NCI-H187 (cell line): ENCODE measurements at places on chromosomes 5 and 9.

DNA sequence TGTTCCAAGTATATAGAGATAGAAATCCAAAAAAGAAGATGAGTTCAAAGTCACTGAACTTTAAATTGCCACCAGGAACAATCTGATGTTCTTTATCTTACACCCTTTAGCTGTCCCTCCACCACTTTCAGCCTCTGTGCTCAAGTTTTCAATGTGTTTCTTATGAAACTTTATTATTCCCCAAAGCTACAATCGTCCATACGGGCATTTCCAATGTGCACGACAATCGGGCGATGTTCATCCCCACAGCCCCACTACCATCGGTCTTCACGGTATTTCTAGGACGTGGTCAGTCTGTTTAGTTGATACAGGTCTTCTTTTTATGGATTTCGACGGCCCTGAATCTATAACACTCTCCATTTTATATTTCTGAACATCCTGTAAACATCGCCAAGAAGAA lies 238.7 kb upstream of the DAP start:
- DNase-seq = no peak

DNA sequence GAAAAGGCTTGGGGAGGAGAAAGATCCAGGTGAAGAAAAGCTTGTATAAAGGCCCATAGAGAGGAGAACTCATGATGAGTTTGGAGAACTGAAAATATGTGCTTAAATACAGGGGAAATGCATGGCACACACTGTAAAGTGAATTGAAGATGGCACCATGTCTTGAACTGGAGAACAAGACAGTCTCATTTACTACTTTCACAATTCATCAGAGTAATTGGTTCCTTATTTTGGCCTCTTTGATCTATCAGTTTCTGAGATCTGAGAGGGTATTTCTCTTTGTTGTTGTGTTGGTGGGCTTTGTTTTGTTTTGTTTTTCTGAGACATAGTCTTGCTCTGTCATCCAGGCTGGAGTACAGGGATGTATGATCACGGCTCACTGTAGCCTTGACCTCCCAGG lies 98.2 kb downstream of the CEMIP2 start:
- DNase-seq = no peak

DNA sequence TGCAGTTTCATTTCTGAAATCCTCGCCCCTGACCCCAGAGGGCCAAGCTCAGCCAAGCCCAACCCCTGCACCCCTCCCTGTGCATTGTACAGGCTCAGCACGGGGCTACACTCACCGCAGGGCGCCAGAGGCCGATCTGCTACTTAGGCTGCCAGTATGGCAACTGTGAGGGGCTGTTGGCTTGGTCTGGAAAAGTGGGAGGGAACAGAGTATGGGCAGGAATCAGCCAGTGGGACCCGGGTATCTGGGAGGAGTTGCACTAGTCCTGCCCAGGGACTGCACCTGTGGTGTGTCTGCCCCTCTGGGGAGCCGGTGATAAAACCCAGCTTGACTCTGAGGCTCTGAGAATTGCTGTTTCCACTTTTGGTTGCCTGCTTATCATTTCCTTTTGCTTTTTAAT lies 167.4 kb upstream of the KIF2A start:
- DNase-seq = no peak

- DNase-seq = no peak
Observed at GRCh38 chr5:164356790-164357189, 851.4 kb downstream of the MAT2B start.

DNA sequence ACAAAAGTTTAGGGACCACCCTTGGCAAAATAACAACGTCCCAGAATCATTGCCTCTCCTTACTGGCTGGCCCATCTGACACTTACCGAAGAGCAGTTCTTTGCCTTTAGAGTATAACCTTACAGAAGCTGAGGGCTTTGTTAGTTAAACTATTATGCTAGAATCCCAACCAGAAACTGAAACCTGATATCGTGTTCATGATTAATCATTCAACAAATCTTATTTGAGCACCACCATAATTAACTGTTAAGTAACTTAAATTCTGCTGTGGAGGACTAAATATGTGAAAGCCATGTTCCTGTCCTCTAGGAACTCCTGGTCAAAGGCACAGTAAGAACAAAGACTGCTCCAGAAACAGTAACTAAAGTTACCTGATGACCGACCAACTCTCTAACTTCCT lies 104.9 kb downstream of the ARL15 start:
- DNase-seq = no peak

DNA sequence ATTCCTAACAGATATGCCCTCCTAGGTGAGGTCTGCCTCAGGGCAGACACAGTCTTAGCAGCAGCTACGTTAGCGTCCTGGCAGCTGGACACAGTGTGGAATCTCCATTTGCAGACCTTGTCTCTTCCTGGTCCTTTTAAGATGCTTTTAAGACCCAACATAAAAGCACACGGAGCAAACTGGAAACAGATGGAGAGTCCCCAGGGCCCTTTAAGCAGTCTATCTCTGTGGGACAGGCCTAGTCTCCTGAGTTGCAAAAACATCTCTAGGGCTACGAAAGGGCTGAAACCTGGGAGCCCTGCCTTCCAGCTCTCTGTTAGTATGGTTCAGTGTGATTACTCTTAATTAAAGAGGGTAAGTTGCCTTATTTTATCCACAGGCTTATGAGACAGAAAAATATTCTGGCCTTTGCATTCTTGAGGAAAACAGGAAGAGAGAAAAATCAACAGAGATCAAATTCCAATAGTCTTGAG lies 66.0 kb upstream of the GNA14 start:
- DNase-seq = no peak

DNA sequence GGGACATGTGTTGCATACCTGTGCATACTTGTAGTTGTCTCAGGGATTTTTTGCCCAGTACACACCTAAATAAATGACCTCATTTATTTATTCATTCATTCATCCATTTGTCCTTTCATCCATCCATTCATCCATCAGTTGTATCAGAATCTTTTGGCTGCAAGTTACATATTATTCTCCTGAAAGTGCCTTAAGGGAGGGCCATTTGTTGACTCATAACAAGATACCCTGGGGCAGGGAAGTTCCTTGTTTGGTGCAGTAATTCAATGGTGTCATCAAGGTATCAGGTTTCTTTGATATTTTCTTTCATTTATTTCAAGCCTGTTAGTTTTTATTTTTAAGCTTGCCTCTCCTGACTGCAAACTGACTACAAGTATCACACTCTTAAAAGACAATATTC lies 597.9 kb upstream of the TLE4 start:
- DNase-seq = no peak

- DNase-seq = no peak
Observed at GRCh38 chr9:128684065-128684324, 5.0 kb upstream of the SET start.

- no peak for DNase-seq
Observed at GRCh38 chr5:16626696-16627264, 10.0 kb upstream of the RETREG1 start.

- no peak for DNase-seq
Observed at GRCh38 chr9:20407013-20407412, 215.3 kb downstream of the MLLT3 start.

GRCh38 chr5:111345731-111346130 lies 121.5 kb downstream of the CAMK4 start:
- DNase-seq = no peak

DNA sequence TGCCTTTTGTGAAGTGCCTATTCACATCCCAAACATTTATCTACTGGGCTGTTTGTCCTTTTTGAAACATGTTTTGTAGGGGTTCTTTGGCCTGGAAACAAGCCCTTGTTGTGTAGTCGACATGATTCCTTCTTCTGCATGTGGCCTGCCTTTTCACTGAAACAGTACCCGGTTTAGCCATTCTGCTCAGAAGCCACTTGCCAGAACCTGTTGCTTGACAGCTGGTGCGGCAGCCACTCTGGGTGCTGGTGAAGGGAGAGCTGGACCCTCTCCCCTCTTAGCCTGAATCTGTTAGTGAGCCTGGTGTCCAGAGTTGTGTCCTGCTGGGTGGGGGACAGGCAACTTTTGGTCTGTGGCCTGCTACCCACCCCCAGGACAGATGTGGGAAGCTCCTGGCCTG lies 128.8 kb upstream of the CACNA1B start:
- no peak for DNase-seq
